Nephron progenitor cell (in vitro differentiated cells): ENCODE measurements at places on chromosomes 1 and 21.

DNA sequence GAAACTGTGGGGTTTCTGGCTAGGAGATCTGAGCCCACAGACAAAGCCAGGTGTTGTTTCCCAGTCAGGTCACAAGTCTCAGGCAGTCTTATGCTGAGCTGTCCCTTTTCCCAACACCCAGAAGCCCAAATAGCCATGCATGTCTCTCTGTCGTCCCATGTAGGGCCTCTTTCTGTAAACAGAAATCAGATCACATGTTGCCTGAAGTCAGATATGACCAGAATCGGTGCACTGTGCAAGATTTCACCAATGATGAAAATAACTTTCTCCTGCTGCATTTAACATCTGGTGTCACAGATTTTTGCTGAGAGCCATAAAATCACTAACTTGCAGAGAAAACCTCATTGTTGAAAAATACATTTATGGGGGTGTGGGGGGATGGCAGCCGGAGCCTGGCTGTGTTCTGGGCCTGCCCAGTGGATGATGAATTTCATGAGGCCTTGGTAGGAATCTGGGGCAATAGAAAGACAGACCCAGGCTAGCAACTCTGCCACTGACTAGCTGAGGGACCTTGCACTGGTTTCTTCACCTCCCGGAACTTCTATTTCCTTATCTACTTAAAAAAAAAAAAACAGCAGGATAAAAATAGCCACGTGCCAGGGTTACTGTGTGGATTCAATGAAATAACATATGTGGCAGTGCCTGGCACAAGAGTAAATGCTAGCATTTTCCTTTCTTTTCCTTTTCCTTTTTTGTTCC is 158.8 kb upstream of the NFIA start:
- H3K36me3 ChIP-seq = no peaks in the 10 kb centered on the region
- peaks cover 42% of the 10 kb centered on the region for H3K4me1 ChIP-seq
- DNase-seq = no peak
- no peak overlapping the region for H3K27ac ChIP-seq
- H3K27me3 ChIP-seq = peaks cover 8% of the 10 kb centered on the region
- no peak overlapping the region for H3K4me3 ChIP-seq

DNA sequence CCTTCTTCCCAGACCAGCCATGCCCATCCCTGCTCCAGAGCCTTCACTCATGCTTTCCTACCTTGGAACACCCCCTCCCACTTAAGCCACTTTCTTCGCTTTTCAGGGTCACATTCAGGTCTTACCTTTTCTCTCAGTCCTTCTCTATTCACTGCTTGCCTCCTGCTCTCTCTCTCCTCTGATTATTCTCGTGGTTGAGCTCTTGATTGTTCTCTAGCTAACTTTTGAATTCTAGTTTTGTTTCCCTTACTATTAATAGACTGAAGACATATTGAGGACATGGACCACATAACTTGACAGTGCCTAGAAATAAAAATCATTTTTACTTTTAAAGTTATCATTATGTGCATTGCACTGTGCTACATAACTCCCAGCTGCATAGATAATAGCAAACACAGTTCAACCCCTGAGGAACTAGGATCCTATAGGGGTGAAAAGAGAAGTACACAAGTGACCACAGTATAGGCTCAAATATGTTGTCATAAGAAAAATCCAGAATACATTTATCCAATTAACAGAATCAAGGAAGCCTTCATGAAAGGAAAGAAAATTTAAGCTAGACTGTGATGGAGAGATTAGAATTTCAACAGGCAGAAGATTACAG is 21.5 kb downstream of the INSL5 start:
- no peak overlapping the region for H3K4me3 ChIP-seq
- peaks cover 10% of the 10 kb centered on the region for H3K36me3 ChIP-seq
- no peak for DNase-seq
- no peaks in the 10 kb centered on the region for H3K4me1 ChIP-seq

DNA sequence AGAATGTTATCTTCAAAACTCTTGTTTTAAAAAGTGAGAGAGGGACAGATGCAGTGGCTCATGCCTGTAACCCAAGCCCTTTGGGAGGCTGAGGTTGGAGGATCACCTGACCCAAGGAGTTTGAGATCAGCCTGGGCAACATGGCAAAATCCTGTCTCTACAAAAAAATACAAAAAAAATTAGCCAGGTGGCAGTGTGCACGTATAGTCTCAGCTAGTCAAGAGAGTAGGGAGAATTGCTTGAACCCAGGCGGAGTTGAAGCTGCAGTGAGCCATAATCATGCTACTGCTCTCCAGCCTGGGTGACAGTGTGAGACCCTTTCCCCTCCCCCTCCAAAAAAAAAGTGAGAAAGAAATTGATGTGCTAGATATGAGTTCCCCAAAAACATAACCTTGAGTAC is 131.0 kb downstream of the KCNT2 start:
- H3K27ac ChIP-seq = no peak overlapping the region
- no peaks in the 10 kb centered on the region for H3K4me1 ChIP-seq
- peaks cover 14% of the 10 kb centered on the region for H3K36me3 ChIP-seq
- no peaks in the 10 kb centered on the region for H3K27me3 ChIP-seq
- DNase-seq = no peak
- H3K4me3 ChIP-seq = no peak overlapping the region

DNA sequence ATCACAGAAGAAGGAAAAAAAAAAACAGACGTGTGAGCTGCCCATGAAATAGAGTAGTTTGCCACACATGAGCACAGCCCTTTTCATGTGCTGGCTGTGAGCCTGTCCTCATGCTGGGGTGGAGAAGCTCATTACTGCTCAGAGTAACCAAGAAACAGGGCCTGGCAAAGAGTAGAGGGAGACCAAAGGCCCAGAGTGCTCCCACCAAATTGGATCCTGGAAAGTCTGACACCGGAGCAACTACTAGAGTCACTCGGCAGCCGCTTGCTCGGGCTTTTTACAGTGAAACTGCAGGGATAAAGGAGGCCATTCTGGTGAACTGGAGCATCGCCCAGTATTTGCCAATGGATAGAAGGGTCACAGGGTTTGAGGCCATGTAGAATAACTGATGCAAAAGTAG is 64.4 kb upstream of the BARHL2 start:
- H3K27ac ChIP-seq = no peak overlapping the region
- H3K4me1 ChIP-seq = no peaks in the 10 kb centered on the region
- H3K4me3 ChIP-seq = no peak overlapping the region
- DNase-seq = no peak
- peaks cover 8% of the 10 kb centered on the region for H3K27me3 ChIP-seq

DNA sequence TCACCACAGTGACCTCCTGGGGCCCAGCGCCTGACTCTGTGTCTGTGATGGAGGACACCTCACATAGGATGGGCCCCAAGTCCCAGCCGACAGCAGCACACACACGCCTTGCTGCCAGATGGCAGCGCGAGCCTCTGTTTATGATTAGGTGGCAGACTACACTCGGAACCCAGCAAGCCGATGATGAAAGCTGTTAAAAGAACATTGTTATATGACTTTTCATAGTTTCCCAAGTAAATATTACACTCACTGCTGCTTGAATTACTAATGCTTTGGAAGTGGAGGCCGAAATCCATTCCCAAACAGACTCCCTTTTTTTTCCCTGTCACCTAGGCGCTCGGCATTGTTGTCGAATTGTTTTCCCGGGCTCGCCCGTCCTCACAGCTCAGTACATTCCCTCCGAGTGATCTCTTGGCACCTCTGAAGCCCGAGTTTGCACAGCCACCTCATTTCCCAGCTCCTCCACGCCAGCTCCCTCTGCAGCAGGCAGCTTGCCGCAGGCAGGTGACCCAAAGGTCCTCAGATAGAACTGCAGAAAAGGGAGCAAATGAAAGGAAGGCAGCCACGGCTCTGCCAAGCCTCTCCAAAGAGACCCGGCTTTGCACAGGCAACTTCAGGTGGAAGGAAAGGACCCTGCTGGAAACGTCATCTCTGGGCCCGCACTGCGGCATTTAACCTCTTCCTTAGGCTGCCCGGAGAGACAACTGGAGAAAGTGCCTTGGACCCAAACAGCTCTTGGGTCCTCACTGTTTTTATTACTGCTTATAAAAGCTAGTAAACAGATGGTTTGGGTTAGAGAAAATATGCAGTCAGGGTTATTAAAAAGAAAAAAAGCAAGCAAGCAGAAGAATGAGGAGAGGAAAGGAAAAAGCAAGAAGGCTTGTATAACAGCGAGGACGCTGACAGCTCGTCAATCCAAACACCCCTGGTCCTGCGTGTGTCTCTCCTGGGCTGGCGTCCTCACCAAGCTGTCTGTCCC is 72.2 kb upstream of the SLC25A33 start:
- H3K4me3 ChIP-seq = no peak overlapping the region
- peaks cover 11% of the 10 kb centered on the region for H3K4me1 ChIP-seq
- no peaks in the 10 kb centered on the region for H3K36me3 ChIP-seq
- DNase-seq = no peak
- H3K27me3 ChIP-seq = peaks cover 23% of the 10 kb centered on the region
- H3K27ac ChIP-seq = no peak overlapping the region

GRCh38 chr21:25420831-25421230 is 186.4 kb downstream of the MRPL39 start:
- H3K4me3 ChIP-seq = no peak overlapping the region
- H3K27ac ChIP-seq = no peak overlapping the region

DNA sequence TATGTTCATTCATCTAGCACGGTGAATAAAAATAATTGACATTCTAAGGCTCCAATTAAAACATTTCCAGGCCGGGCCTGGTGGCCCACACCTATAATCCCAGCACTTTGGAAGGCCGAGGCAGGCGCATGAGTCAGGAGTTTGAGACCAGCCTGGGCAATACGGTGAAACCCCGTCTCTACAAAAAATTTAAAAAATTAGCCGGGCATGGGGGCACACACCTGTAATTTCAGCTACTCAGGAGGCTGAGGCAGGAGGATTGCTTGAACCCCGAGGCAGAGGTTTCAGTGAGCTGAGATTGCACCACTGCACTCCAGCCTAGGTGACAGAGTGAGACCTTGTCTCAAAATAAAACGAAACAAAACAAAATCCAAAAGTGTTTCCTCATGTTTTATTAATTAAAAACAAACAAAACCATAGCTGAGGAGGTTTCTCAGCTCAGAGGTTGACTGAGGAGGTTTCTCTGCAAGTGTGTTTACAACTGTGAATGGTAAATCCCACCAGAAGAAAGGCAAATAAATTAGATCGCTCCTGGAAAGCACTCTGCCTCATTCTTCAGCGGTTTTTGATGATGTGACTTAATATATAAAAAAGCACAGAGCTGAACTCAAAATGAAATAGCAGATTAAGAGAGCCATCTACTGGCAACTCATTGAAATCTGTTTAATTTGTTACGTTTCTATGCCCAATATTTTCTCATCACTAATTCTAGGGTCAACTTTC is 37.7 kb upstream of the ATG4C start:
- H3K27me3 ChIP-seq = no peaks in the 10 kb centered on the region
- no peak overlapping the region for H3K27ac ChIP-seq
- no peak overlapping the region for H3K4me3 ChIP-seq
- H3K36me3 ChIP-seq = peaks cover 13% of the 10 kb centered on the region

- H3K4me3 ChIP-seq = no peak overlapping the region
- peaks cover 20% of the 10 kb centered on the region for H3K4me1 ChIP-seq
- no peaks in the 10 kb centered on the region for H3K36me3 ChIP-seq
- DNase-seq = peak; percentile 12
- H3K27ac ChIP-seq = no peak overlapping the region
Observed at GRCh38 chr1:172719694-172720138, 60.8 kb downstream of the FASLG start.

DNA sequence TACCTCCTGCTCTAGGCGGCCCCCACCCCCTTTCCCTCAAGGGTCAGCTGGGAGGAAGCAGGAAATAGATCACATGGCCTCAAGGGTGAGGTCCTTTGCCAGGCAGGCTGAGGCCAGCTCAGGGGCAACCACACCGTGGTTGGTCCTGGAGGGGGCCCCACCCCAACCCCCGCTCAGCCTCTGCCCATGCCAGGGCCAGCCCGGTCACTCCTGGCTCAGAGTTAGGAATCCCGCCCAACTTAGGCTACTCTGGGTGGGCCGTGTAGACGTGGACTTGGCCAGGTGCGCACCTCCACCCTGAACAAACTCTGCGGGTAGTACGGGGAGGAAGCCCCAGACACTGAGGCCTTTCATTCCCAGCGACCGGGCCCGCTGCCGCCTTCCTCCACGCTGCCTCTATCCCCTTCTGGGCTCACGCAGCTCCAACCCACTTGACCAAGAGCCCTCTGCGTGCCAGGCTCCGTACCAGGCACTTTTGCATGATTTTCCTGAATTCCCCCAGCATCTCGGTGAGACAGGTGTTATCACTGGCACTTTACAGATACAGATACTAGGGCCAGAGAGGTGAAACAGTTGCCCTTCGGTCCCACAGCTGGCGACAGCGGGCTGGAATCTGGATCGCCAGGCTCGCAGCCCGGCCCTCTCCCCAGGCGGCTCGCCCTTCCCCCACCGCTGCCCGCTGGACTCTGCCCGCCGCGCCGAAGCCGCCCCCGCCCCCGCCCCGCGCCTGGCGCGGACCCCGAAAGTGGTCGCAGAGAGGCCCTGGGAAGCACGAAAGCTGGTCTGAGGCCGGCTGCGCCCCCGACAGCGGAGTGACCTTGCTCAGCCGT is 769 bp downstream of the GALE start:
- peak overlapping the region; percentile 88 for H3K27ac ChIP-seq
- H3K4me1 ChIP-seq = peaks cover 17% of the 10 kb centered on the region
- peak; percentile 72 for DNase-seq
- H3K36me3 ChIP-seq = peaks cover 12% of the 10 kb centered on the region
- H3K4me3 ChIP-seq = peak overlapping the region; percentile 94

DNA sequence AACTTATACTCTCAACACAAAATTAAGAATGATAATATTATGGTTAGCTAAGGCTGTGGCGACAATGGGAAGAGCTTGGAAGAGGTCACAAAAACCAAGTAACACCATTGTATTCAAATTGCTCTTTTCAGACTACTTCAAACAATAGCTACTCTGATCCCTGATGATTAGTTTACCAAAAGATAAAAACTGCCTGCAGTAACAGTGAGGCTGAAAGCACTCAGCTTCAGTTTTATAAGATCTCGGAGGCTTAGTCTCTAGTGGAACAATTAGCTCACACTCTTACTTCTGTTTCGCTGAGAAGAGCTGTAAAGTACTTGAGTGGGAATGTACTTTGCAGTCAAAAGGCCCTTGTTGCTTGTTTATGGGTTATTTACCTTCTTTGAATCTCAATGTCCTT is 278.5 kb downstream of the LRRC7 start:
- no peaks in the 10 kb centered on the region for H3K36me3 ChIP-seq
- no peak overlapping the region for H3K4me3 ChIP-seq
- H3K4me1 ChIP-seq = no peaks in the 10 kb centered on the region
- no peak overlapping the region for H3K27ac ChIP-seq

GRCh38 chr1:222620566-222620965 is 2.7 kb downstream of the MIA3 start:
- H3K4me1 ChIP-seq = peaks cover 22% of the 10 kb centered on the region
- no peak overlapping the region for H3K27ac ChIP-seq
- DNase-seq = no peak
- peaks cover 27% of the 10 kb centered on the region for H3K36me3 ChIP-seq
- H3K4me3 ChIP-seq = no peak overlapping the region

GRCh38 chr1:23779826-23780371 is 1.7 kb downstream of the PITHD1 start:
- H3K27me3 ChIP-seq = no peaks in the 10 kb centered on the region
- no peak for DNase-seq
- peaks cover 32% of the 10 kb centered on the region for H3K36me3 ChIP-seq

GRCh38 chr1:170085091-170085490 is 10.6 kb upstream of the KIFAP3 start:
- no peak overlapping the region for H3K27ac ChIP-seq

GRCh38 chr1:78715181-78715661 is 65.6 kb downstream of the IFI44 start:
- H3K27me3 ChIP-seq = peaks cover 5% of the 10 kb centered on the region
- no peaks in the 10 kb centered on the region for H3K36me3 ChIP-seq
- no peak for DNase-seq
- H3K27ac ChIP-seq = no peak overlapping the region
- H3K4me1 ChIP-seq = peaks cover 13% of the 10 kb centered on the region

- no peak overlapping the region for H3K4me3 ChIP-seq
- no peak for DNase-seq
- no peaks in the 10 kb centered on the region for H3K36me3 ChIP-seq
Observed at GRCh38 chr1:37152491-37152890, 118.2 kb upstream of the GRIK3 start.
